ENCODE measurements at places on chromosomes 11 and 22.

- DNase-seq: peak; percentile 63
These were observed 11.8 kb downstream of the TBC1D10A start for GRCh38 chr22:30314915-30315314.

GRCh38 chr11:46524201-46524770, 69.5 kb downstream of the AMBRA1 start:
- no peak for DNase-seq

DNA sequence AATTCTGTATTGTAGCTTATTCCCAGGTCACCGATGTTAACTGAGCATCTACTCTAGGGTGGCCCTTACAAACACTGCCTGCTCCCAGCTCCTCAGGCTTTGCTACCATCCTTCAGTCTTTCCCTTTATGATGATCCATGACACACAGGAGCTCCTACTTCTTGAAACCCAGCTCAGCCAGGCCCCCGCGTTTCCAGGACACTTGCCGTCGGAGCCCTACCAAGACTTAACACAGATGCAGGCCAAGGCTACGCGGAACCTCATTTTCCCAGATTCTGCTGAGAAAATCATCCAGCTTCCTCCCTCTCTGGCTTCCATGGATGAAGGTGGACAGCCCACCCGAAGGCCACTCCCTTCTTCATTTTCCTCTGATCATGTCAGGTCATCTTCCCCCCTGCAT, 18.6 kb downstream of the IGSF9B start:
- DNase-seq: no peak

GRCh38 chr11:103210543-103210942, 101.3 kb downstream of the DYNC2H1 start:
- DNase-seq: no peak

GRCh38 chr22:19815093-19815822, 39.4 kb downstream of the GNB1L start:
- DNase-seq: no peak

Measured in stimulated activated CD4-positive, alpha-beta T cell treated with anti-CD3 and anti-CD28 coated beads, Interleukin-4, amount 100 ng/mL, for 4 hours (primary cell).